ENCODE measurements at places on chromosomes 1 and 21.

- no peak for DNase-seq
These were observed 22.9 kb downstream of the SYT2 start for GRCh38 chr1:202687370-202687769.

DNA sequence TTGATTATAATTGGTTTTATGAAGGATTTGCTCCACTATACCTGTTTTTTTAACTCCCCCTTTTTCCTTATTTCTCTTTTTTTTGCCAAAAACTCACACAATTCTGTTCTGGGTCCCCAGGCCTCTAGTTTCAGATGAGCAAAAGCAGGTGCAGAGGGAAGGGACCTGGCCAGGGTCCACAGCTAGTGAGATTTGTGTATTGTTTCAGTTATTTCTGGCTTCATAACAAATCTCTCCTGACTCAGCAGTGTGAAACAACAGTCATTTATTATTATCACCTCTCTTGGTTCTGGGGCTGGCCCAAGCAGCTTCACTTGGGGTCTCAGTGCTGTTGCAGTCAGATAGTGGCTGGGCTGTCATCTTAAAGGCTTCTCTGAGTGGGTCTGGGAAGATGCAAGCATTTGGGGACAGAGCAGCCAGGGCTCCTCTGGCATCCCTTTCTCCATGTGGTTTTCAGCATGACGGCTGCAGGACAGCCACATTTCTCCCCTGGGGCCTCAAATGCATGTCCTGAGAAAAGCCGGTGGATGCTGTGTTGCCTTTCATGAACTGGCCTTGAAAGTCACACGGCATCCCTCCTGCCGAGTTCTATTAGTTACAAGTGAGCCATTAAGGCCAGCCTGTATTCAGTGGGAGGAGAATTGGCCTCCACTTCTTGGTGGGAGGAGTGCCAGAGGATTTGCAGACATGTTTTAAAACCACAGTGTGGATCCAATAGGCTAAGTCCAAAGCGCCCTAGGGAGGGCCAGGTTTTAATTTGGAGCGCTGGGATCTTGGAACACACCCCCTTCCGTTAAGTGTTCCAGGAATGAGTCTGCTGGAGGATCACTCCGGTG, 137.1 kb downstream of the CAMTA1 start:
- no peak for DNase-seq

- no peak for DNase-seq
These were observed 116.5 kb upstream of the LRRC7 start for GRCh38 chr1:69451196-69451595.

GRCh38 chr1:100313382-100313781, 38.9 kb upstream of the CDC14A start:
- no peak for DNase-seq

Measured in stimulated activated naive CD8-positive, alpha-beta T cell treated with anti-CD3 and anti-CD28 coated beads, Interleukin-15, amount 100 ng/mL, for 72 hours (primary cell).